Epithelial cell of alveolus of lung (primary cell): ENCODE measurements at places on chromosomes 4 and X. TPM values are rescaled to one million over a fixed set of nuclear protein-coding genes. Genes with fewer than 3 reads are reported as not detected.

Gene ART3
- total RNA-seq, result 1.0 TPM in 1 of 2 replicates, not detected in the other

Gene MAGEE2
- total RNA-seq, result not detected in 2 replicates

Gene H2BW2
- total RNA-seq, result not detected in 2 replicates

Gene GNL3L
- total RNA-seq, result 17.2 and 23.9 TPM in 2 replicates

Gene IBSP
- not detected in 2 replicates for total RNA-seq

Gene SASH3
- total RNA-seq, result not detected in 2 replicates

Gene BEND4
- total RNA-seq, result not detected in 2 replicates

Gene C1QTNF7
- total RNA-seq, result 0.26 and 1.5 TPM in 2 replicates

Gene SAT1
- total RNA-seq, result 174 and 545 TPM in 2 replicates

Gene DCAF8L2
- total RNA-seq, result not detected in 2 replicates

Gene LNX1
- 1.0 and 4.1 TPM in 2 replicates for total RNA-seq

Gene DGAT2L6
- not detected in 2 replicates for total RNA-seq

Gene SLC10A7
- total RNA-seq, result 10.6 and 13.8 TPM in 2 replicates

Gene GPR50
- not detected in 2 replicates for total RNA-seq

Gene KIAA1210
- total RNA-seq, result not detected in 2 replicates

Gene DRD5
- not detected in 2 replicates for total RNA-seq

Gene HMGB2
- 67.9 and 116 TPM in 2 replicates for total RNA-seq

Gene SSX2
- not detected in 2 replicates for total RNA-seq

Gene RAB28
- total RNA-seq, result 14.1 and 20.7 TPM in 2 replicates

Gene TRPC3
- 1.6 and 3.0 TPM in 2 replicates for total RNA-seq

Gene HTRA3
- 10.3 and 79.3 TPM in 2 replicates for total RNA-seq

Gene LAMP2
- 116 and 147 TPM in 2 replicates for total RNA-seq

Gene P2RY8
- total RNA-seq, result not detected in 2 replicates

Gene HMX1
- total RNA-seq, result not detected in 2 replicates

Gene SORBS2
- total RNA-seq, result 3.2 and 4.1 TPM in 2 replicates

Gene TRPC5OS
- not detected in 2 replicates for total RNA-seq

Gene SH3TC1
- 2.2 and 13.4 TPM in 2 replicates for total RNA-seq

Gene ITIH6
- total RNA-seq, result not detected in 2 replicates

Gene CHIC1
- total RNA-seq, result 3.9 and 6.4 TPM in 2 replicates

Gene MEPE
- not detected in 2 replicates for total RNA-seq

Gene SYTL4
- total RNA-seq, result 3.4 and 5.9 TPM in 2 replicates

Gene LRP2BP
- total RNA-seq, result 0.39 and 1.6 TPM in 2 replicates

Gene PPP2R2C
- 0.26 TPM in 1 of 2 replicates, not detected in the other for total RNA-seq

Gene GYG2
- total RNA-seq, result 5.7 and 11.3 TPM in 2 replicates
